EH (cell line): ENCODE measurements at places on chromosomes 2 and 18.

GRCh38 chr2:202251494-202251893 lies 13.1 kb upstream of the SUMO1 start:
- peak; percentile 41 for DNase-seq

- no peak for DNase-seq
These were observed 412.7 kb upstream of the FSHR start for GRCh38 chr2:49567021-49567420.

- DNase-seq, result no peak
These were observed 1430.4 kb upstream of the LRRTM1 start for GRCh38 chr2:81734981-81735380.

DNA sequence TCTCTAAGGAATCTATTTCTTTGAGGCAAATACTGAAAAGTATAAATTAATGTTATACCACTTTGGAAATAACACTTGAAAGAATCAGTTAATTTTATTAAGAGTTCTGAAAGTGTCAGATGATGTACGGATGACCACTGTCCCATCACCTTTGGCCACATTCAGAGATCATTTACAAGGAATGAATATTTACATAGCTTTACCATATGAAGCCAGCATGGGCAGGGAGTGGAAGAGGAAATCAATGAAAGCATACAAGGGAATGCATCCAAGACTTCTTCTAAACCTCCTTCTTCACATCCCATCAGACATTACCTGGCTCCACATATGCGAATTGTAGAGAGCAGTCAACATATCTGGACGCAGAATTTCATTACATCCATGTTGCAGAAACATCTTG lies 123.4 kb downstream of the RIF1 start:
- DNase-seq, result no peak

- DNase-seq, result no peak
These were observed 61.1 kb upstream of the CXCR4 start for GRCh38 chr2:136178941-136179601.

DNA sequence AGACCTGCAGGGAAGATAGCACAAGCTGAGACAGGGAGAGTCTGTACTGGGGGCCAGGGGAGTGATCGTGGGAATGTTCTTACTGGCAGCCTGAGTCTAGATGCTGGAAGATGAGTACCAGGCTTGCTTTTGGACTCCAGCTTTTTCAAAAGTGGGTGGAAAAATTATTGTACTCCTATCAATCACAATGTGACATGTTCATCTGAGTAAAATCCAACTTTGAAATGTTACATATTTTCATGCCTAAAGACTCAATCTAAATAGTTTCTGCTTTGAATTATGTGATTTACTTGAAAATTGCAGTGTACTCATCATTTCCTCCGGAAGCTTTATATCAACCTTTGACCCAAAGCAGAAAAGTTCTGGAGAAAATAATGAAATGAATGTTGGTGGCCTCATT lies 49.7 kb upstream of the ST3GAL5 start:
- DNase-seq, result no peak

- no peak for DNase-seq
These were observed 13.3 kb downstream of the CHMP1B start for GRCh38 chr18:11864471-11864870.

GRCh38 chr2:236939721-236940231 lies 145.9 kb upstream of the COPS8 start:
- peak; percentile 8 for DNase-seq

DNA sequence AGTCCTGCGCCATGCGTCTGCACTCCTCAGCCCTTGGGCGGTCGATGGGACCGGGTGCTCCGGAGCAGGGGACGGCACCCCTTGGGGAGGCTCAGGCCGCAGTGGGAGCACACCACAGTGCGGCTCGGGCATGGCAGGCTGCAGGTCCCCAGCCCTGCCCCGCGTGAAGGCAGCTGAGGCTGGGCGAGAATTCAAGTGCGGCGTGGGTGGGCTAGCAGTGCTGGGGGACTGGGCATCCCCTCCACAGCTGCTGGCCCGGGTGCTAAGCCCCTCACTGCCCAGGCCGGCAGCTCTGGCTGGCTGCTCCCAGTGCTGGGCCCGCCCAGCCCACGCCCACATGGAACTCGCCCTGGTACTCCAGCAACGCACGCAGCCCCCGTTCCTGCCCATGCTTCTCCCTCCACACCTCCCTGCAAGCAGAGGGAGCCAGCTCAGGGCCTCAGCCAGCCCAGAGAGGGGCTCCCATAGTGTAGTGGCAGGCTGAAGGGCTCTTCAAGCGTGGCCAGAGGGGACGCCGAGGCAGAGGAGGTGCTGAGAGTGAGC lies 198.3 kb upstream of the CNTNAP5 start:
- no peak for DNase-seq

DNA sequence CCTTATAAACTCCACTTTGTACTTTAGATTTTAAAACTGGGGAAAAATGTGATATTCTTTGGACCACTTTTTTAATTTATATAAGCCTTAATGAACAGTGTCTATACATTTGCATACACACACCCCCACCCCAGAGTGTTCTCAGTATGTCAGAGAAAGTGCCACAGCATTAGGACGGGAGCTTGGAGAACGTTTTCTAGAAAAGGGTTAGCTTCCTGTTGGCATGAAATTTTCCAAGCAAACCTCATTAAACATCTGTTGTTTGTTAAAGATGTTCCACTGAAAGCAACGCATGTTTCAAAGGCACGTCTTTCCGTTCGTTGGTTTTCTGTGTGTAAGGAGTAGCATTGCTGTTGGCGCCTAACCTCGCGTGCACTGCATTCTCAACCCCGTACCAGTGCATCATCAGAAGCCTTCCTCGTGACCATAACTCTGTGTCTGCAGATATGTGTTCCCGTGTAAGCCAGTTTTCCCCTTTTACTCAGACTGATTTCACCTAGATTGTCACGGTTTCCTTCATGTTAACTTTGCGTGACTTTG lies 228.5 kb downstream of the ALPK2 start:
- peak; percentile 54 for DNase-seq

DNA sequence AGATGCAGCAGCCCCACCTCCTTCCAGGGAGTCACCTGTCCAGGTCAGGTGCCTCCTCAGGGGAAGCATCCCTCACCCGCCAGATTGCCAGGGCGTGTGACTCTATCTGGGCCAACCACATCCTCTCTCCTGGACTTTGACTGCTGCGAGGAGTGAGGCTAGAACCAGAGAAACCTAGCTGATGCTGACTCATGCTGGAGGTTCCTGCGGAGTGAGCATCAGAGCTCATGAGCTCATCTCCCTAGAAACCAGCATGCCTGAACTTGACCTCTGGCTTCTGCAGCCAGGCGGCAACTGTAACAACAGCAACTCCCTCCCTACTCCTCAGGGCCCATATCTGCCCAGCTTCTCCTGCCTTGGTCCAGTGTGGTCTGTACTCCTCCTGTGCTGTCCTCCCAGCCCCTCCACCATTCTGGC lies 28.3 kb upstream of the NT5DC4 start:
- DNase-seq, result peak; percentile 97

GRCh38 chr2:19490846-19491435 lies 132.5 kb upstream of the OSR1 start:
- DNase-seq, result peak; percentile 2

- peak; percentile 79 for DNase-seq
These were observed 16.2 kb upstream of the ZNF512 start for GRCh38 chr2:27566628-27567027.
